ENCODE measurements at places on chromosomes 3 and 15.

DNA sequence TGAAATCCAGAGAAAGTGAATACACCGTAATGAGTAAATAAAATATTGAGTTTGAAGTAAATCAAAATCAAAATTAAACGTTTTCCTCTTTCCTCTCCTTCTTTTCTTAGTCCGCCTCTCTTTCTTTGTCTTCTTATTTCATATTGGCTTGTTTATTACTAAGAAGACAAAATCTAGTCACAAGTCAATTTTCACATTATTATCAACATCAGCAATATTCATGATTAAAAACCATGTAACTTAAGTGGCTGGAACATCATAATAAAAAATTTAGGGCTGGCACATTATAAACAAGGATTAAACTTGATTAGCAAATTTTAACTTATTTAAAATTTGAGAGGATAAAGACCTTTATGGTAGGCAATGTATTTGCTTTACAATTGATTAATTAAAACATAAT is 61.4 kb downstream of the BCHE start:
- DNase-seq: no peak

DNA sequence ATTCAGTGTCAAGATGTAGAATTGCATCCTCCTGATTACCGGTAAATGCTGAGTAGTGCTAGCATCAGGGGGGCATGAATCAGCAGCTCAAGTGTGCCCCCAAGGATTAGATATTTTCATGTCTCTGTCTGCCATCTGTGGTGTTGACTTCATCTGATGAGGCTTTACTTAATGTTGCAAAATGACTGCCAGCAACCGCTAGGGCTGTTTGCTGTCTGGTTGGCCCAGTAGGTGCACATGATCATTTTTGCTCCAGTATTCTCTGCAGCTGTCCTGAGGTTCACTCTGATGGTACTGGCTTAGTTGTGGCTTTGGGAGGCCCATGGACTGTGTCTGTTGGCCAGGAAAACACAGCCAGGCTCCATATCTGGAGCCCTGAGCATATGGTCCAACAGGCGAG is 316.4 kb downstream of the SOX2 start:
- no peak for DNase-seq

DNA sequence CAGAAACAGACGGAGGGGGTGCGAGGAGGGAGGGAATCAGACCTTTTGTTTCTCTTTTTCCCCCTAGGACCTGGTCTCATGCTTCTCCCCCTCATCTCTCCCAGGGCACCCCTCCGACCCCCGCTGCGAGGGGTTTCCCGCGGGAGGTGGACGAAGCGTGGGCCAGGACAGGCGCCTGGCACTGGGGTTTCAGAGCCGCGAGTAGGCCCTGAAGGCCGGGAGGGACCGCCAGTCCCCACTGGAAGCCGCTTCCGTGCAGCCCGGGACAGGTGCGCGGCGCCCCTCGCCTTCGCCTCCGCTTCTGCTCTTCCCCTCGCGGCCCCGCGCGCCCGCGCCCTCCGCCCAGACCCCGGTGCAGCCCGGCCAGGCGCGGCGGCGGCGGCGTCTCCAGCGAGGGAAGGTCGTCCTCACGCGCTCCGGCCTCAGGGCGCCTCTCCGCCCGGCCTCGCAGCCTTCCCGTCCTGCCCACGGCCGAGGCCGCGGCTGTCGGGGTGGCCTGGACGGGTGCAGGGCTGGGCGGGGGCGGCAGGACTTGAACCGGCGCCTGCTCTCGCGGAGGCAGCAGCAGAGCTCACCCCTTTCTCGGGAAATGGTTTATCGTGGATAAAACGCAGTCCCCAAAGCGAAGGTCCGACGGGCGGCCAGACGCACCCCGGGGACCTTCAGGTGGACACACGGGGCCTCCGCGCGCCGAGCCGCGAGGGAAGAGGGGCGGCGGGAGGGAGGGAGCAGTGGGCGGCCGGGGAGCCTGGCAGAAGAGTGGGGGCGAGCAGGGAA is 31.5 kb upstream of the ADAMTS17 start:
- DNase-seq: no peak

DNA sequence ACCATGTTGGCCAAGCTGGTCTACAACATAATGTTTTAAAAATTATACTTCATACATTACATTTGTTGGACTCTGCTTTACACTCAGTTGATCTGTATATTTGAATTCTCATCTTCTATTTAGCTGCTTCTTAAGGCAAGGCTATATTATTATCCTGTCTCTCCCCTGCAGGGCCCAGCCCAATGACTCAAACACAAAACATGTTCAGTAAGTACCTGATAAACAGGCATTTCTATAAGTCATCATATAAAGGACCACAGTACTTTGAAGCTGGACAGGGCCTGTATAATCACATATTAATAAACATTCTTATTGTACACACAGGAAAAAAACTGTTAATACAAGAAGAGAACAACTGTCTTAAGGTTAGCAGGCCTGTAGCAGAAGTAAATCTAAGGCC is 36.2 kb downstream of the NGLY1 start:
- no peak for DNase-seq
